NAMALWA (cell line): ENCODE measurements at places on chromosomes 11 and 22.

GRCh38 chr11:129694538-129694937 lies 121.1 kb upstream of the TMEM45B start:
- DNase-seq = peak; percentile 33

DNA sequence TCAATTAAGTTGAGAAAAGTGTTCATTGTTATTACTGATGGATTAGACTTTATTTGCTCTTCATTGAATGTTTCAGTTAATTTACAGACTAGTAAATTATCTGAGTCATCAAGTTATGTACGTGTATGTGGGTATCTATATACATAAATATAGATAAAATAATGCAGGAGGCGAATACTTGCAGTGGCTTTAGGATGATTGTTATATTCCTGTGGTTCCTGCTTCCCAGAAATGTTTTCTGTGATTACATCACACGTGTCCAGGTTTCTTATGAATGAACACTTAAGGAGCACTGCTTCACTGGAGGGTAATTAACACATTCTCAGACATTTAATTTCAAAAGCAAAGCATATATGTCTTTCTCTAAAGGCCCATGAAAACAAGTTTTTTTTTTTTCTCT lies 28.4 kb downstream of the YAP1 start:
- DNase-seq = no peak

GRCh38 chr11:42779555-42779954 lies 532.2 kb upstream of the API5 start:
- no peak for DNase-seq

DNA sequence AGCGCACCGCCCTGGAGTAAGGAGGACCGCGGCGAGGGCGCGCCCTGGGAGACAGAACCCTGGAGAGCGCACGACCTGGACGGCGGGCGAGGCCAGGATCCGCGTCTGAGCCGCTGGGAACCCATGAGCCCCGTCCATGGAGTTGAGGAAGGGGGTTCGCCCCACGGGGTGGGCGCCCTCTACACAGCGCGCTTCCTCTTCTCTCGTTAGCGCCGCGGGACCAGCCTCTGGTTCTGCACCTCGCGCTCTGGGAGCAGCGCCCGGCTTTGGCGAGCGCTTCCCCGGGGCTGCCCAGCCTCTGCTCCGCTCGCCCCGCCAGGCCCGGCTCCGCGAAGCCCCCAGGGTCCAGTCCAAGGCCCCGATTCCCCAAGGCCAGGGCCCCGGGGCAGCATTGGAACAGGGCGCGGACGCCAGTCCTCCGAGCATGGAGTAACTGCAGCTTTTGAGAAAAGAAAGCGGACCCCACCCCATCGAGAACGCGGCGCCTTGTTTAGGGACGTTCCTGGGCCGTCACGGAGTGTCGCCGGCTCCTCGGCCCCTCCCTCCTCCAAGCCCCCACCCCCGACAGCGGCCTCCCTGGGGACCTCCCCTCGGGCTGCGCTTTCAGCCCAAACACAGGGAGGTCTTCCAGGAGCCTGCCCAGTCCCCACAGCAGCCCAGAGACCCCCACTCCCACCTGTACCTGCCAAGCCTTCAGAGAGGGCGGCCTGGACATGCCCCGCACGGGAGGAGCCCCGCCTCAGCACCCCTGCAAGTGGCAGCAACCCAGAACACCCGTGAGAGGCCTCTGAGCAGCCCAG lies 56.2 kb downstream of the BRD1 start:
- no peak for DNase-seq

- DNase-seq = no peak
Measured at GRCh38 chr11:32090545-32091370, at the start of gene RCN1. TSS of gene RCN1 (plus strand) at chr11:32091074. CDS start at chr11:32091197, 123 bp downstream.

- DNase-seq = no peak
Measured at GRCh38 chr22:43246188-43246587, 59.3 kb upstream of the TTLL12 start.

- no peak for DNase-seq
Measured at GRCh38 chr22:37940698-37941376, 12.6 kb downstream of the C22orf23 start.

DNA sequence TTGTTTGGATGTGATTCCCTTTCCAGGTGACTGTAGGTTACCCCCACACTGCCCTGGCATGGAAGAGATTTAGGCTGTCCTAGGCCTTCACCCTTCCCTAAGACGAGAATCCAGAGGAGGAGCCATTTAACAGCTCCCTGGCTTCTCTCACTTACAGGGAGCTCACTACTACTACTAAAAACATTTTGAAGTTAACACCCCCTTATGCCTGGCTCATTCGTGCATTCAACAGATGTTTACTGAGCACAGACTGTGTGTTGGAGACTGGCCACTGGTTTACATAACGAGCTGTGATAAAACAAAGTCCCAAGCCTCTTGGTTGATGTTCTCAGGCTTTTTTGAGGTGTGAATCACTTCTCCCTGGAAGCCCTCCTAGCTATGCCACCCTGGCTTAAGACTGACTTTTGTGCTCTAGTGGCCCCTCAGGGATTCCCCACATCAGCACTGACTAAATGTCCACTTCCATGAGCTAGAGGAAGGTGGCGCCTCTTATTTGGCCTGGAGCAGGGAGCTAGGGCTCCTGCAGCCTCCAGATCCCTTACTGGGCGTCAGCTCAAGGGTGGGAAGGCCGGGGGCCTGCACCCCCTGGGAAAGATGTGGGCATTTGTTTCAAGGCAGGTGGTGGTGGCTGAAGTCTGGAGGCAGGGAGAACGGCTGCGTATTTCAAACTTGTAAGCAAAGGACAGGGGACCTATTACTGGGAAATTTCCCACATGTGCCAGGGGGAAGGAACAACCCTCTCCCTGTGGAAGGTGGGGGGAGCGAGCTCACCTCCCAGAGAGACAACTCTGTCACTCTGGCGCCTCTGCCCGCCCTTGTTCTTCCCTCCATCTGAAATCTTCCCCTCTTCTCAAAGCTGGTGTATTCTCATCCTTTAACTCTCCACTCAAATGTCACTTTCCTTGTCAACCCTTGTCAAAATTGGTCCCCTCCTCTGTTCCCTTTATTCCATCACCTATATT lies 19.4 kb upstream of the MALAT1 start:
- no peak for DNase-seq

GRCh38 chr11:63768237-63769041 lies at the start of gene ZFTA:
TSS of gene ZFTA (minus strand) at chr11:63768775. CDS start at chr11:63768622, 153 bp downstream.
- peak; percentile 70 for DNase-seq

DNA sequence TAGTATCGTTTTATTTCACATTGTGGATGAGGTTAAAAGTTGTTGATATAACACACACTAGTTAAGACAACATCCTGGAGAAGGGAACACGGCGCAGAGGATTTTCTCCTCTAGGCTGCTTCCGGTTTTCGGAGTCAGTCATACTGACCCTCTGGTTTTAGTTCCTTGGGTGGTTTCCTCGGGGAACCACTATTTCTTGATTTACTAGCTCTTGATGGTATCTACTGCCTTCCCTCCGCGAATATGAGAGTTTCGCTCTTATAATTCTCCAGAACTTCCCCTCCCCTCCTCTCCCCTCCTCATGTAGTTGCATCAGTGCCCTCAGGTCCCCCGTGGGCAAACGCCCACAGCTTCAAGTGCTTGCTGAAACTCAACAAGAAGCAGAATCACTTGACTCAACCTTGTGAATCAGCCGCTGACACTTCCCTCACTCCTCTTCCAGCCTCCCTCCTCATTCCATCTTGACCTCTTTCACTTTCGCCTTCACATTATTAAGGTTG lies 15.9 kb upstream of the APOBEC3A start:
- no peak for DNase-seq

DNA sequence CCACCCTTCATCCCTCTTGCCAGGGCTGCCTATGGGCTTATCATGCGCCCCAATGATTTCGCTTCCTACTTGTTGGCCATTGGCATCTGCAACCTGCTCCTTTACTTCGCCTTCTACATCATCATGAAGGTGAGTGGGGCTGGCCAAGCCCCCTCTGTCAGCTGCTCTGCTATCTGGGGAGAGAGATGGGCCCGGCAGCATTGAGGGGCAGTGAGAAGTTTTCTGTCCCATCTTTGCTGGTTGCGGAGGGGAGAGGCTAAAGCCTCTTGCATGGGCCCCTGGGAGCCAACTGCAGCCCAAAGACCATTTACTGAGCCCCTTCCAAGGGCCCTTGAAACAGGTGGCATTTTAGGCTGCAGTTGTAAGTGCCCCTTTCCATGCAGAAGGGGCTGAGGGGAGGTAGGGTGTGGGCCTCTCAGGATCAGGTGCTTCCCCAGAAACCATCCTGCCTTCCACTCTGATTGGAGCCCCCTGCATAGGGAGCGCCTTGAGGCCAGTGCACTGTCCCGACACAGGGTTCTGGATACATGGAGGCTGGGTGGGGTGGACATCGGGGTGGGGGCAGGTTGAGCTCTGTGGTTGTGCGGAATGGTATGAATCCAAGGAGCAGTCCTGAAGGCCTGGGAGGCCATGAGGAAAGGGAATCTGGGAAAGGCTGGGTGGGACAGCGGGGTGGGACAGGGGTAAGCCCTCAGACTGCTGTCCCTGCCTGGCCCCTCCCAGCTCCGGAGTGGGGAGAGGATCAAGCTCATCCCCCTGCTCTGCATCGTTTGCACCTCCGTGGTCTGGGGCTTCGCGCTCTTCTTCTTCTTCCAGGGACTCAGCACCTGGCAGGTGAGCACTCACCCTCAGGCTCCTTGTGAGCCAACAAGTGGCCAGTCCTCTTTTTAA lies 5.8 kb upstream of the TAGLN start:
- no peak for DNase-seq

- no peak for DNase-seq
Measured at GRCh38 chr11:83033371-83033770, 38.3 kb downstream of the RAB30 start.

- peak; percentile 8 for DNase-seq
Measured at GRCh38 chr11:109424901-109425300, 2.9 kb downstream of the C11orf87 start.

DNA sequence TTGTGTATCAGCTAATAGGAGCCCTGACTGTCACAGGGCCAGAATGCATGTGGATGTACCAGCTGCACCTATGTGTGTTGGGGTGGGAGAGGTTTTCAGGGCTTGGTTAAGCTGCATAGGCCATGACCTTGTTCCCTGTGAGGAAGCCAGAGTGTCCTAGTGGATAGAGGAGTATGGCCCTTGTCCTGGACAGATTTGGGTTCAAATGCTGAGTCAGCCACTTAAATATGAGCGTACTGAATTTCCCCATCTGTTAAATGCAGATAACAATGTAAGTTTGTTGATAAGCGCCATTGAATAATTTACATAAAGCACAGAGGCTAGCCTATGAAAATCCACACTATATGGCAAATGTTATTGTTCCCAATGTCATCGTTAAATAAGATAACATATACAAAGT lies 74.4 kb downstream of the PANX1 start:
- DNase-seq = no peak

- DNase-seq = peak; percentile 68
Measured at GRCh38 chr11:116930177-116930576, 92.8 kb upstream of the APOA1 start.

DNA sequence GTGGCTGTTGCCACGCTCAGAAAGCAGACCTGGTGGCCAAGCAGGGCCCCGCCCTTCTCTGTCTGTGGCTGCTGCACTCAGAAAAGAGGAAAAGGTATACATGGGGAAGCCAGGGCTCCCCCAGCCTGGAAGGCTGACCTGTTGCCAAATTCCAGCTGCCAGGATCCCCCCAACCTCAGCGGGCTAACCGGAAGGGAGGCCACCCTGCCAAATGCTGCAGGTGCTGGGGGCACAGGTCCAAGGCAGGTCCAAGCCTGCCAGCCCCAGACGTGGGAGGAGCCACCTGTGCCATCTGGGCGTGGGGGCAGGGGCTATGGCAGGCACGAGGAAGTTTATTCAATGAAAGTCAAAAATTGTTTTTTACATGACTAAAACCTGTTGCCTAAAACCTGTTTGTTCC lies 2.6 kb downstream of the NPTXR start:
- no peak for DNase-seq

GRCh38 chr11:46127150-46127638 lies 5.9 kb upstream of the PHF21A start:
- DNase-seq = peak; percentile 90

- DNase-seq = no peak
Measured at GRCh38 chr22:46900549-46900948, 138.1 kb downstream of the TBC1D22A start.

- peak; percentile 81 for DNase-seq
Measured at GRCh38 chr11:118956094-118956846, at the start of gene UPK2. TSS of gene UPK2 (plus strand) at chr11:118956298. CDS start at chr11:118956351, 53 bp downstream.

DNA sequence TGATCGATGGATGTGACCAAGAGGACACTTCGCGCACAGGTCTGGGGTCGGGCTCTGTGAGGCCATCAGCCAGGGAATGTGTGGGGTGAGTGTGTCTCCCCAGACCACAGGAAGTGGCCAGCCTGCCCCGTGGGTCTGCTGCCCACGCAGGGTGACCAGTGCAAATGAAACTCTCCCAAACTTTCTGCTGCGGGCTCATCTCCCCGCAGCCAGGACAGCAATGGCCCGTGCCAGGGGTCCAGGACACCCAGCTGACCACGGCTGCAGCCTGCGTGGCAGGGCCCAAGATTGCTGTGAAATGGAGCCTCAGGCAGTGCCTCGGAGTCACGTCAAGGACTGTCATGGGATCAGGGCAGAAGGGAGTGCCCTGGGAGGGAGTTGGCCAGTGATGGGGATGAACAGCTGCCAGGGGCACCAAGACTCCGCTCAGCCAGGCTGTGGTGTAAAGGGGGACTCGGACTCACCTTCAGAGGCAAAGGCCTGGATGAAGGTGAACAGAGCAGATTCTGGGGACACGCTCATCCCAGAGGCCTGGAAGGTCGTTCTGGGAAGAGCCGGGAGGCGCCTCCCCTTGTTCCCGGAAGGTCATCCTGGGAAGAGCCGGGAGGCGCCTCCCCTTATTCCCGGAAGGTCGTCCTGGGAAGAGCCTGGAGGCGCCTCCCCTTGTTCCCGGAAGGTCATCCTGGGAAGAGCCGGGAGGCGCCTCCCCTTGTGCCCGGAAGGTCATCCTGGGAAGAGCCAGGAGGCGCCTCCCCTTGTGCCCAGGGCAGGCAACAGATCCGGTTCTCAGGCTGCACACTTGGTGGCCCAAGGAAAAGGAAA lies 252.6 kb downstream of the BRD1 start:
- no peak for DNase-seq

DNA sequence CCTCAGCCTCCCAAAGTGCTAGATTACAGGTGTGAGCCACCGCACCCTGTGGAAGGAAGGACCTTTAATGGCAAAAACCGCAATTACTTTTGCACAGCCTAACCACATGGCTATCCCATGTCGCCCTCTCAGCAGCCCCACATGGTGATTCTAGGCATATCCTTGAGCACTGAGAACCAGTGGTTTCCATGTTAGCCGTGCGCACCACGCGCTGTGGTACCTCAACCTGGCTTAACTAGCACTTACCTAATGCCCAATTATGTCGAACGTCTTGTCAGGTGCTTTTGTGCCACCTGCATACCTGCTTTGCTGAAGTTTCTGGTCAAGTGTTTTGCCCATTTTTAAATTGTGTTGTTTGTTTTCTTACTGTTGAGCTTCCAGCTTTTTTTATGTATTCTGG lies 697.9 kb downstream of the BRD1 start:
- no peak for DNase-seq

GRCh38 chr11:33530815-33531214 lies 169.8 kb downstream of the C11orf91 start:
- DNase-seq = no peak

GRCh38 chr11:68012044-68012842 lies 2.1 kb downstream of the ALDH3B1 start:
- no peak for DNase-seq

DNA sequence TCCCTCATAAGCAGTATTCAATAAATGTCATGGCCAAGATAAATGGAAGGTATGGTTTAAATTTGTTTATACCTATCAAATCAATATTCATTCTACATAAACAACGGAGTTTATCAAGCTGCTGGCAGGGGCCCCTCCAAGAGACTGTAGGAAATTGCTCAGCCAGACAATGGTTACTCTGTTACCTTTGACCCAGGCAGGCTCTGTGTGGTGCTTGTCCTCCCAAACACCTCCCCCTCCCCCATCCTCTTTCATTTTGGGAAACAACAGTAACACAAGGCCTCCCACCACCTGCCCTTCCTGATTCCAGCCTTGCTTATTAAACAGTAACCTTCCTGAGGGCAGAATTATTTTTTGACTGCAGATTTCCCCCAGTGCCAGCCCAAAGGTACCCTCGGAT lies 10.5 kb upstream of the ZBTB16 start:
- no peak for DNase-seq
